ENCODE measurements at places on chromosomes 1 and 21.

DNA sequence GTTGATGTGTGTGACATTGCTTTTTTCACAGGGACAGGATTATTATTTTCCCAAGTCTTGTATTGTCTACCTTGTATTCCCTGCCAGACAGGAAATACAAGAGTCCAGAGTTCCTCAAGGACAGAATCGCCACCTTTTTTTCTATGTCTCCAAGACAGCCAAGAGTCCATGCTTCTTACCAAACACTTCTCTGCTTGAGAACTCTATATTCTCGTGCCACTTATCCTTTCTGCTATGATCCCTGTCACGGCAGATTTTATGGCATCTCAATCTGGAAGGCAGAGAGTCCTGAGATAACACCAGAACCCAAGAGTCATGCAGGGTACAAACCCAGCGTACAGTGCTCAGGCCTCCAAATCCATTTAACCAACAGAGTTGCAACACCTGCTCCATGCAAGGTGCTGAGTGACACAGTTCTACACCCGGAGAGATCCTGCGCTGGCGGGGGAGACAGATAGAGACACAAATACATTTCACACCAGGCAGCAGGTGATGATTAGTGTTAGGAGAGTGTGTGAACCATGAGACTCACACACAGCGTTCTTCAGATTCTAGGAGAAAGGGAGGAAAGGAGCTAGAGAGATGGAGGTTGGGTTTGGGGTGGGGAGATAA, 107.6 kb downstream of the NAV1 start:
- no peak for DNase-seq

- no peak for DNase-seq
These were observed 52.6 kb upstream of the EPS8L3 start for GRCh38 chr1:109816175-109816811.

- no peak for DNase-seq
These were observed 7.4 kb downstream of the CD48 start for GRCh38 chr1:160704250-160704649.

GRCh38 chr1:207839083-207839413, 71.9 kb downstream of the CD34 start:
- no peak for DNase-seq

GRCh38 chr1:176779992-176780328, 317.0 kb downstream of the PAPPA2 start:
- DNase-seq, result no peak

DNA sequence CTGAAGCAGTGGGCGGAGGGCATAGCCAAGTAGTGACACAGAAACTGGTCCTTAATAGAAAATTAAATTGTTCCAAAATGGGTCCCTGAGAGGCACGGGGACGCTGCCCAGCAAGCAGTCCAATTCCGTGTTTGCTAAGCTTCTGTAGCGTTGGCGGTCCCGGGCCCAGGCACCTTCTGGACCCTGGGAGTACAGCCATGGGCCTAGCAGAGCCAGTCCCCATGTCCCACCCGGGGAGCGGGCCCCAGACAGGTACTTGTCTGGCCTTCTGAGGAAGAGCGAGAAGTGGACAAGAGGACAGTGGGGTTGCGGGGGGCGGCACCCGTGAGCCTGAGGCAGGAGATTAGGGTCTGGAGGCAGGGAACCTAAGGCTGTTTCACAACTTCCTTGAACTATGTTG, 11.5 kb upstream of the CCDC27 start:
- no peak for DNase-seq

DNA sequence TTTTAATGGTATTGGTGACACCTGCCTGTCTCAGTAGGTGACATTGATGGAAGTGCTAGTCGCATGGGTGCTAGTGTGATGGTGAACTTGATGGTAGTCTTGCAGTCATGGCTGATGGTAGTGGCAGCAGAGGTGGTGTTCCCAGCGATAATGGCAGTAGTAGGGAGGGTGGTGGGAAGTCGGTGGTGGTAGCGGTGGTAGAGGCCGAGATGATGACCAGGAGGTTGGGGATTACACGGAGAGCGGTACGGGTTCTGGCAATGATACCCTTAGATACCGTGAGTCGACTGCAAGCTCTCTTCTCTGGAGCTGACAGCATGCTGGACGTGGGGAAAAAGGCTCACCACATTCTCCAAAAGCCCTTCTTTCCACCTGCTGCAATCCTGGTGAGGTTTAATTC, 99.4 kb upstream of the SLC2A1 start:
- DNase-seq, result no peak

GRCh38 chr1:111320066-111320879, 29.6 kb downstream of the CHIA start:
- DNase-seq, result no peak

- no peak for DNase-seq
These were observed 22.1 kb downstream of the UMODL1 start for GRCh38 chr21:42093186-42093585.

DNA sequence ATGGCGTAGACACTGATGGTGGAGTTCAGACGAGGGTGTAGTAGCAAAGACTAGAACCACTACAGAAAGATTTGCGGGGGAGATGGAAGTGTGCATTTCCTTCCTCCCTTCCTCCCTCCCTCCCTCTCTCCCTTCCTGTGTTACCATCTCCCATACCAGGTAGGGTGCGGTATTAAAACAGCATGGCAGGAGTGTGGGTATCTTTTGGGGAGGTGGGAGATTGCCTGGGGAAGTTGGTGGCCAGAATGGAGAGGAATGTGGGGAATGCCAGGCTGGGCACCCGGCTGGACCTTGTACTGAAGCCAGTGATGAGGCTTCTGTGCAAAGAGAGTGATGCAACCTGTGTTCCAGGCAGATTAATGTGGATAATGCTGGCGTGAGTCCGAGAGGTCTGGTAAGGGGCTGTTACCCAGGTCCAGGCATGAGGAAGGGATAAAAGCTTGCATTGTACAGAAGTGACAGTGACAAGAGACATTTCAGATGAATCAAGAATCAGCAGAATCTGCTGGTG, 30.3 kb upstream of the PPP2R5A start:
- DNase-seq, result no peak

Data from activated CD8-positive, alpha-beta memory T cell treated with anti-CD3 and anti-CD28 coated beads for 48 hours (primary cell).